CD4-positive, alpha-beta T cell treated with Interleukin-15 for 4 hours (primary cell): ENCODE measurements at places on chromosomes 2 and 18.
A peak's percentile ranks its signal among the peaks of the same experiment; 100 is the strongest.

- DNase-seq, result no peak
Observed at GRCh38 chr2:237196409-237196808, 110.7 kb downstream of the COPS8 start.

DNA sequence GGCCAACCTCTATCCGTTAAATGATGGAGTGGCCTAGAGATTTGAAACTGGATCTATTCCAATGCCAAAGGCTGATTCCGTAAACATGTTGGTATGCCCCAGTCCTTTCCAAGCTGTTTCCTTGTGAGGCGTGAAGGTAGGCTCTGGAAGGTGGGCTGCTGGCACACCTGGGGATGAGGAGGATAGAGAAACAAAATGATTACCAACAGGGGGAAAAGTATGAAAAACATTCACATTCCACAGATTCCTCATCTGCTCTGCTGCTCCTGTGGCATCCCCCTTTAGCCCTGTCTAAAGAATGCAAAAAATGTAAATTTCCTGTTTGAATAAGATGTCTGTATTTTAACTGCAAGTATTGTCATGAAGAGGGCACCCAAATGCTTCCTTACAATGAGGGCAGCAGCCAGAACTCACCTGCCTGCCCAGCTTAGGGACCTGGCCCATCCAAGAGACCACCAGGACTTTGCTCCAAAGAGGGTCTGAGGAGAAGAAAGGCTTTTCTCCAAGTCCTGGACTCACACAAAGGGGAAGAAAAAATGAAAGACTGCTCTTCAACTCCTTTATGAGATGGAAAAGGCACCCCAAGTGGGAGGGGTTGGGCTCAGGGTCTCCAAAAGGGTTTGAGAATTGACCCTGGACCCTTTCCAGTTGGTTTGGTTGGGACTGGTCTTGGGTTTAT is 132.3 kb upstream of the PELI1 start:
- DNase-seq, result no peak

GRCh38 chr2:73350035-73350691 is 35.5 kb upstream of the ALMS1 start:
- no peak for DNase-seq

DNA sequence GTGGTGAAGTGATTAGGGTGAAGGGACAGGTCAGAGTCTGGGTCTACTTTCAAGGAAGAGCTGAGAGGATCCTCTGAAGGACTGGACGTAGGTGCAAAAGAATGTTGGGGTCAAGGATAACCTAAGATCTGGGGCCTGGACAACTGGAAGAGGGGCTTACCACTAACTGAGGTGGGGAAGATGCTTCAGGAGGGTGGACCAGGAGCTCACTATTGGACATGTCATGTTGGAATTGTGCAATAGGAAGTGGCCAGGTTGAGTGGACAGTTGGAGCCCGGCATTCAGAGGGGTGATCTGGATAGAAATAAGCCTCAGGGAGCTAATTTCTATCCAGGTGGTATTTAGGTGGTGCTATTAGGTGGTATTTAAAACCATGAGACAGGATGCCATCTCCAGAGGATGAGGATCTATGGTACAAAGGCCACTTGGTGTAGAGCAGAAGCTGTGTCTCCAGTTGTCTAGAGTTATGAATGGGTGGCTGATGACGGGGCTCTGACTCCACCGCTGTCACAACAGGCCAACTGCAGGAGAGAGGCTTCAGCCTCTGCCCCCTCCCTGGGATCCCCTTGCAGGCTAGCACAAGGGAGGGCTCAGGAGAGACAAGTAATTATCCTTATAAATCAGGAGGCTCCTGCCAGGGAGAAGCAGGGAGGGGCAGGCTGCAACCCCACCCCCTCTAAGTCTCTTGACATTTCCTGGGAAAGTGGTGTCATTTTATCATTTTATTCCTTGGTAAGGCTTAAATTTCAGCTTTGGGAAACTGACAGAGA is 158.0 kb downstream of the SMAD7 start:
- DNase-seq, result no peak

DNA sequence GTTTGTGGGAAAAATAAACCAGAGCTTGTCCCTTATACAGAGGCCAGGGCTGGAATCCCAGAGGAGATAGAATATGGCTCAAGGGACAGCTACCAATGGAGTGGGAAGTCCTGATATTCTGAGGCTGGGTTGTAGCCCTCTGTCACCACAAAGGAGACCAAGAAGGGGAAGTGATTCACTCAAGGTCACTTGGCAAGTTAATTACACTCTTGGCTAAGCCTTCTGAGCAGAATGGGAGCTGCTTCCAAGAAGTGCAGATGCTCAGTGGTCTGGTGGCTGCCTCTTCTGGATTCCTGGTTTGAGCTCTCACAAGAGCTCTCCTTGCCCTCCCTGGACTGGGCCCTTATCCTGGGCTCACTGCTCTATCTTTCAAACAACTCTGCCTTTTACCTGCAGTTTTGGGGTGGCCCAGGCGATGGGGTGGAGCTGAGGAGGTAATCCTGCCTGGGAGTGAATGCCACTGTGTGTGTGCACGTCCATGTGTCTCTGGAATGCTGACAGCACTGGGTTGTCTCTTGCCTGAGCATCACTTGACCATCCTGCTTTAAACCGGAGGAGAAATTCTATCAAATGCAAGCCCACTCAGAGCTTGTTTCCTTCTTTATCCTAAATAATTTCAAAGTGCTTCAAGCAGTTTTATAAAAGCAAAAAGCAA is 168.2 kb downstream of the KCNS3 start:
- DNase-seq, result no peak

DNA sequence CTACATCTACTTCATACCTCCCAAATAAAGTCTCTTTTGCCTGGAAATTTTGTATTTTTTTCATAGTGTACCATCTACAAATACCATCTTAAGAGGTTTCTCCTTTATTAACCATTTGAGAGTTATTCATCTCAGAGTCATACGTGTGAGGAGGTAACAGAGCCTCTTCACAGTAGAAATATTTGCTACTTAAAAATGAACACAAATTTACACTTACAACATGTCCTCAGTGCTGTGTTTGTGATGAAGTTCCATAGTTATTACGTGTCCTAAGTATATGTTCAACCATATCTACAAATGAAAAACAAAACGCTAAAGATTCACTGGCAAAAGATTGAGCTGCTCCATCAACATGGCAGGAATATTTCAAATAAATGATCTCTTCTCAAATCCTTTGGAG is 48.5 kb upstream of the HNRNPA3 start:
- no peak for DNase-seq

GRCh38 chr2:105802587-105802986 is 57.9 kb downstream of the NCK2 start:
- peak; percentile 88 for DNase-seq

- no peak for DNase-seq
Observed at GRCh38 chr2:134426721-134427120, 172.8 kb downstream of the MGAT5 start.

DNA sequence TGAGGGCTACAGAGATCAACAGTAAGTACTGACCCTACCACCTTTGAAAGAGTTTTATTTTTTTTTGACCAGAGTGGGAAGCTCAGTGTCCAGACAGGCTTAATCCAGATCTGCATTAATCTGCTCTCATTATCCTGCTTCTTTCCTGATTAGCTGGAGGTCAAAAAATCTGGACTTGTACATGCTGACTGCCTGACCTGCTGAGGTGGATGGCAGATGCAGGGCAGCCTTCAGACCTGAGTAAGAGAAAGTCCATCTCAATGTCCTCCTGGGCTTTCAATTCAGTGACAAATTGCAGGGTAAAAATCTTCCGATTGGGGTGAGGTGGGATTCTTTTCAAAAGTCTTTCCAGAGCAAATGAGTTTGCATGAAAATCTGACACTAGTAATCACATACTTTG is 998.8 kb upstream of the PIK3C3 start:
- no peak for DNase-seq

- DNase-seq, result no peak
Observed at GRCh38 chr18:14921031-14921430, 173.1 kb downstream of the ANKRD30B start.

DNA sequence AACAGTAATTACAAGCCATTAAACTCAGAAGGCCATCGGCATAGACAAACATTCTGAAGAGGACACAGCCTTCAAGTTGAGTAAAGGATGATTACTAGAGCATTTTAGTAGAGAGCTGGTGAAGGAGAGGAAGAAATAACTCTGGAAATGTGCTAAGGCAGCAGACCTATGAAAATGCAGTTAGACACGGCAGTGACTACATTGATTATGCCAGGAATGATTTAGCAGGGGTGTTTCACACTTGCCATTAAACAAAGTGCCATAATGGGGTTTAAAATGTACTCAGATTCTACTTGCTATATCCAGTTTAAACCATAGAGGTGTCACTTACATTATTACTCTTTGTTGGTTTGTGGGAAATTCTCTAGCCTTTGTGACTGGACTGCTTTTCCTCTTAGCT is 372.3 kb downstream of the CPS1 start:
- no peak for DNase-seq

- no peak for DNase-seq
Observed at GRCh38 chr2:29233428-29233827, 118.2 kb downstream of the CLIP4 start.

- no peak for DNase-seq
Observed at GRCh38 chr2:38523728-38524437, 78.8 kb downstream of the HNRNPLL start.

DNA sequence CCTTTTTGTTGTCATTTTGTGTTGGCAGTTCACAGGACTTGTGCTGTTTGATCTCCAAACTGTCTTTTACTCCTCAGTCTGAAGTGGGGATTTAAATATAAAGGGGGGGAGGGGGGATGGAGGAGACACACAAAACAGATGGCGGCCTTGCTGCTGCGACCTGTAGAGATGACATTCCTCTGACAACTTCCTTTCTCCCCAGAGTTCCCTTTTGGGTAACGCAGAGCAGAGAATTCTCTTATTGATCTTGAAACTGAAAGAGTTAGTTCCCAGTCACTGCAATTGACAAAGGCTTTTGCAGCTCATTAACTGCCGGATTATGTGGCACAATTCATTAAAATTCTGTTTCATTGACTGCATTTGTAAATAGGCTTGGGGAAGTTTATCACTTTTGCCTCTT is 279.3 kb downstream of the TSN start:
- DNase-seq, result no peak

DNA sequence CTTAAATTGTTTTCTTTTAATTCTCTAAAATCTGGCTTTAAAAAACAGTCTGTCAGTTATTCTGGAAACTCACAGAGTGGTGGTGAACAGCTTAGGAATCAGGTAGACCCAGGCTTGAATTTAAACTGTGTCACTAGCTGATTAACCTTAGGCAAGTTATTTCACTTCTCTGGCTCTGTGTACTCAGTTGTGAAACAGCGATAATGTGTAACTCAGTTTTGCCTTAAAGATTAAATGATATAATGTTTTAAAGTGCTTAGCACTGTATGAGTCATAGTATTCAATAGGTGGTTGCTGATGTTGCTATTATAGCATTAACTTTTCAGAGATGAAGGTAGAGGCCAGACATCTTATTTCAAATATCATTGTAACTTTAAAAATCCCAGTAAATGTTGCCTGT is 40.7 kb downstream of the PKP4 start:
- DNase-seq, result no peak

GRCh38 chr2:146312899-146313298 is 1531.9 kb upstream of the ACVR2A start:
- DNase-seq, result no peak

DNA sequence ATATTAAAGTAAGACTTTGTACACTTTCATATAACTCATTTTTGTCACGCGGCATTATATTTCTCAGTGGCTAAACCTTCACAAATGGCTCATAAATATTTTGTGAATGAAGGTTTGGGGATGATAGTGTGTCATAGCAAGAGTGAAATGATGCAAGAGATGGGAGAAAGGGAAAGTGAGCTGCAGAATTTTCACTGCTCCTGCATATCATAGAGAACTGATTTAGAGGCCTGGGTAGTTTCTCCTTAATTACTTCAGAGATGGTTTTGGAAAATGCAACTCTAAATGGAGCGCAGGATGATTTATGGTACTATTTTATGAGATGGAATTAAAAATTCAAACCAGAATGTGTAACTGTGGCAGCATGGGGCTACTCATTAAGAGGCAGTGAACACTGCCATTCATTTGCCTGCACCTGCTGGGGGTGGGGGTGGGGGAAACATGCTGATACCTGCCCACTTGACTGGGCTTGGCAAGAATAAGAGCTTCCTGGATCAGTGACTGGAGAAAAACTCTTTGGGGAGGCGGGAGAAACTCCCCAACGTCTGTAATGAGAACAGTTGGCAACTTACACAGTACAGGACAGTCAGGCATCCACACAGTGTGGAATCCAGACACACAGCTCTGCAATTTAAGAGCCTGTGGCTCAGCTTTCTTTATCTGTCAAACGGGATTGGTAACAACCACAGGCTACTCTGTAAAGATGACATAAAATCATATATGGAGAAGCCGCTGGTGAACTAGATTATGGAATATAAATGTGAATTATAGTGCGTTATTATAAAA is 941.9 kb downstream of the SLC4A3 start:
- no peak for DNase-seq

- DNase-seq, result peak; percentile 68
Observed at GRCh38 chr2:130372055-130372832, 16.4 kb downstream of the PTPN18 start.

DNA sequence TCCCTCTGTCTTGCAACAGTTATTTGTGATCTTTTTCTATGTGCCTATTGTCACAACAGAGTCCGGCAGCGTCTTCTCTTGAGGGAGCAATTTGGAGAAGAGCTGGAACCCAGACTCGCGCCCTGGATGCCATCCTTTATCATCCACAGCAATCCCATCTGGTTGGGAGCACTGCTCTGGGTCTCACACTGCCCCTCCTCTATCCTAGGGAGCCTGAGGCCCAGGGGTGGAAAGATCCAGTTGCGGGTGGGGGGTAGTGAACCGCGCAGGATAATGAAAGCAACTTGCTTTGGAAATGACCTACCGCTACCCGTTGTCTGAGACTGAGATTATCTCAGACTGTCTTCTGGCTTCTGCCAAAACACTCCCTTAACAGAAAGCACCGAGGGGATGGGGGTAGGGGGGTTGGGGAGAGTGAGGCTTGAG is 713 bp downstream of the WBP1 start:
- no peak for DNase-seq

DNA sequence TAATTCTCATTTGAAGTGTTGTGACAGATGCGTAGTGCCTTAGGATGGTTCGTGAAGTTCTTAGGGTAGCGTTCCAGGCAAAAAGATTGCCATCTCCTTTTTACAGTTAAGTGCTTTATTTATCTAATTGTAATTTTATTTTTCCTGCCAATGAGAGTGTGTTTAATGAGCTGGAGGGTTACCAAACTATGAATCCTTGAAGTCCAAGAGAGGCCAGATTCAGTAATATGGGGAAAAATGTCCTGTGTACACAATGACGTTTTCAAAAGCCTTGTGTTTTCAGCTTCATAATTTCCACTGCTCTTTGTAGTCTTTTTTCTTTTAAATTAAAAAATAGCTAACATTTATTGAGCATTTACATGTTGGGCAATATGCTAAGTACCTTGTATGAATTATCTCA is 23.8 kb downstream of the ACYP2 start:
- DNase-seq, result no peak

GRCh38 chr2:9548506-9548905 is 7.1 kb downstream of the ADAM17 start:
- DNase-seq, result peak; percentile 35
